ENCODE measurements at places on chromosomes 12 and 14.

GRCh38 chr14:87522575-87522974 lies 470.4 kb downstream of the GALC start:
- DNase-seq: no peak

DNA sequence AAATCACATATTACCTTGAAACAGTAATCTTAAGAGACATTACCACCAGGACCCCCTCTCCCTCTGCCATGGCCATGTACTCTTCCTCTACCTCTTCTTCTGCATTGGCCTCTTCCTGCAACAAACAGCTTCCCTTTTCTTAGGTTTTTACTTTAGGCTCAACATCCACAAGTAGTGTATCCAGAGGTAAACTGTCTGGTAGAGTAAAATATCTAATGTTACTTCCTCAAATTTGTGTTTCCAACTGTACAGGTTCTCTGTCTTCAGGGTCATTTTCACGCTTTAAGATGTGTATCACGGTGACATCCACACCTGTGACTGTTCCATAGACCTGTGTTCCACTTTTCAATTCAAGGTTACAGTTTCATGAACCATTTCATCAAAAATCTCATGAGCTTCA lies 13.4 kb downstream of the CDK17 start:
- DNase-seq: no peak

DNA sequence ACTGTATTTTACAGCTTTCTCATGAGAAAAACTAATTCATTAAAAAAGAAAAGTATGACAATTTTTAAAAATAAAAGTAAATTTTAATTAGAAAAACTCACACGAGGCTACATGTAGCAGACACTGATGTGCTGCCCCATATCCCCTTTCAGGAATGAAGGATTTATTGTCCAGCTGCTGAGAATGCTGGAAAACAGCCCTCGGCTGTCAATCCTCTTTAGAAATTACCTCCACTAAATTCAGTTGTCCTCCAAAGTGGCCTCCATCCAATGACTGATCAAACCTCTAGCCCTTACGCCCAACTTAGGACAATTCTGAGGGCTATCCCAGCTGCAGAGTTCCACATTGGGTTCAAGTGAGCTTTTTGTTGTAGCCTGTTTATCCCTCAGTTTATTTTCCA lies 29.8 kb upstream of the AP4S1 start:
- no peak for DNase-seq

DNA sequence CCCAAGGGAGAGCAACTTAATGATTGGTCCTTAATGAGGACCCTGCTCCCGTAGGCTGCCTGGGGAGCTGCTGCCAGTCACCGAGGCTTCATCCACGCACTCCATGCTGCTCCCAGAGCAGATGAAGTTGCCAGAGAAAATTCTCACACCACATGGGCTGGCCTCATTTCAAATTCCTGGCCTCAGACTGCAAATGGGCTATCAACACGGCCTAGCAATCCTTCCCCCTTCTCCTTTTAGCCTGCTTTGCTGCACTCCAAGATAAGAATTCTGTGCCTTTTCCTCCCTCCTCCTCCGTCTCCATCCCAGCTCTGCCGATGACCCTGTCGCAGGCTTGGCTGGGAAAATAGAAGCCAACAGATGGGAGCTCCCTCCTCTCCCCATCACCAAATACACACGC lies 10.8 kb upstream of the DGLUCY start:
- DNase-seq: no peak

DNA sequence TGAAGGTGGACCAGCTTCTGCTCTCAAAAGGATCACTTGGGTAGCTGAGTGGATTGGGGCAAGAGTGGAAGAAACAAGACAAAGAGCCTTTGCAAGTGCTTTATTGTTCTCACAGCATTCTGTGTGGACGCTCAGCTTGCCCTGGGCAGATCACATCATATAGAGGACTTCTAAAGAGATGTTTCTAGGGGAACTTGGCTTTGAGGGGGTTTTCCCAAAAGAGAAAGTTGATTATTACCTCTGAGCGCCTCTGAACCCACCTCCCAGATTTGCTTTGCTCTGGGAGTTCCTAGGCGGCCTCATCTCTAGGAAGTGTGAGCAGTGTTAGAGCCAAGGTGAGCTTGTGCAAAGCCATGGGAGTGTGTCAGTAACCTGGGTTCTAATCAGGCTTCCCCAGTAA lies 81.7 kb downstream of the RIN3 start:
- no peak for DNase-seq

GRCh38 chr12:97267594-97268202 lies 194.9 kb upstream of the RMST start:
- DNase-seq: no peak

DNA sequence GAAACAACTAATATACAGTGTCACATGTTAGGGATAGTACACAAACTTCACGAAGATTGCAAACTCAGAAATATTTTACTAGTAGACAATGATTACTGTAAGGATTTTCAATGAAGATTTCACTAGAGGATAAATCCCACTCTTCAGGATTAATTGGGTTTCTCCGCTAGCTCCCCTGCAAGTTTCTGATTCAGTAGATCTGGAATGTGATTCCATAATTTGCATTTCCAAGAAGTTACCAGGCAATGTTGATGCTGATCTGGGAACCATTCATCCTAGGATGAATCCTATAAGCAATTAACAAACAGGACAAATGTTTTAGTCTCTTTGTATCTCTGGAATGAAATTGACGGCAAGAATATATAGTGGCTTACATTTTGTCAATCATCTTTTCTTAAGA lies 272.4 kb downstream of the ALX1 start:
- DNase-seq: no peak

GRCh38 chr12:8080120-8080519 lies 2.0 kb upstream of the NECAP1 start:
- no peak for DNase-seq

- DNase-seq: no peak
These were observed 315 bp downstream of the ABCD2 start for GRCh38 chr12:39619316-39619659.

- DNase-seq: peak; percentile 100
These were observed at the start of gene C14orf119 for GRCh38 chr14:23095196-23096108. Gene C14orf119, plus strand, starts transcription at chr14:23095505. Its CDS starts 2,154 bp downstream, at chr14:23097659.

DNA sequence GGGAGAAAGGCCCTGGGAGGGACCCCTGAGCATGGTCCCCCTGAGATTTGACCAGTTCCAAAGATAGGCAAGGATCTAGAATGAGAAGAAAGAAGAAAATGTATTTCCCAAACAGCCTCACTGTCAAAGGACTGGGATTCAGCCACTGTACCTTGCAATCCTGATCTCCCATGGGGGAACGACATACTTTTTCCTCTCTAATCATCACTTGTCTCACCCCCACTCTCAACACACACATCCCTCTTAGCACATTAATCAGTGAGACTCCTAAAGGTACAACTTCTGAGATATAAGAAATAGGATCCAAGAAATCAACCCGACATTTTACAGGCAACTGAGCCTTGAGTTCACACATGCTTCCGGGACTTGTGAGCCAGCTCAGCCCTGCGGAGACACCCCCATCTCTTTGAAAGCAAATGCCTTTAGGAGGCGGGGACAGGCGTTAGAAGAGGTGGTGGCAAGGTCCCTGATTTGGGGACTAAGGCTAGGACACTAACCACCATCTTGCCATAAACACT lies 1.4 kb downstream of the MAP3K9 start:
- DNase-seq: no peak

DNA sequence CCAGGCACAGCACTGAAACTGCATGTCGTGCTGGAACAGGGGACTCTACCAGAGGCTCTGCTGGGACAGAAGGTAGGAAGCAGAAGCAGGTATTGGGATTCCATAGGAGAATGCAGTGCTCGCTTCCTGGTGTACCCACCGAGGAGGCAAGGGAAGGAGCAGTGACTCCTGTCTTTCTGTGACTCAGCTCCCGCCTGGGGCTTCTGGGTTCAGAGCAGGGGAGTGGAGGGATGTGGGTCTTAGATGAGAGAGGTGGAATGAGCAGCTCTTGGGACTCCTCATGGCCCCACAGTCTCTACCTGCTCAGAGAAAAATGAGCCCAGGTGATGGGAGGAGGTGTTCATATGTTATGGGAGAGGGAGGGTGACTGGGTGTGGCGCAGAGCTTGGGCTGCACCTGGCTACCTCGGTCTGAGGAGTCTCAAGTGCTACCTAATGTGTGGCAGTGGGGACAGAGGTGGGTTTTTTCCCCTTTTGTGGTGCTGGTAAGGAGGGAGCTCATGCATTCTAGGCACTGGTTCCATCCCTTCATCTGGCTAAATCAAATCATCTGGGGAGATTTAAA lies 26.3 kb downstream of the WNT5B start:
- no peak for DNase-seq

GRCh38 chr12:117686911-117687377 lies 281.8 kb downstream of the KSR2 start:
- DNase-seq: no peak

GRCh38 chr14:29927376-29928116 lies at the start of gene PRKD1:
Gene PRKD1, minus strand, starts transcription at chr14:29927847.
- peak; percentile 71 for DNase-seq

- DNase-seq: peak; percentile 59
These were observed 168.5 kb downstream of the RIMBP2 start for GRCh38 chr12:130547480-130548155.

DNA sequence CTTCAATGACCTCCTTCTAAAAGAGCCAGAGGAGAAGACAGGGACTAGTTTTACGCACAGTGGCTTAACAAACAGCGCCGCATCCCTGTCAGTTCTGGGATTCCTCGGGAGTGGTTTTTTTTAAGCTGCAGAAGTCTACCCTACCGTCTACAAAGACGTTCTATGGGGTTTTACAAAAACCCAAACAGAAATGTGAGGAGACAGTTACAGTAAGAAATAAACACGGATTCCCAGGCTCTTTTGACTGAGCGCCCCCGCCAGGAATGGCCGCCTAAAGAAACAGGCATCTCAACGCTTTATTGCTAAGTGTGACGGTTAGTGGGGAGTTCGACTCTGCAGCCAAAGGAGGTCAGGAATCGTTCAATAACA lies 484 bp downstream of the ALKBH1 start:
- peak; percentile 45 for DNase-seq

DNA sequence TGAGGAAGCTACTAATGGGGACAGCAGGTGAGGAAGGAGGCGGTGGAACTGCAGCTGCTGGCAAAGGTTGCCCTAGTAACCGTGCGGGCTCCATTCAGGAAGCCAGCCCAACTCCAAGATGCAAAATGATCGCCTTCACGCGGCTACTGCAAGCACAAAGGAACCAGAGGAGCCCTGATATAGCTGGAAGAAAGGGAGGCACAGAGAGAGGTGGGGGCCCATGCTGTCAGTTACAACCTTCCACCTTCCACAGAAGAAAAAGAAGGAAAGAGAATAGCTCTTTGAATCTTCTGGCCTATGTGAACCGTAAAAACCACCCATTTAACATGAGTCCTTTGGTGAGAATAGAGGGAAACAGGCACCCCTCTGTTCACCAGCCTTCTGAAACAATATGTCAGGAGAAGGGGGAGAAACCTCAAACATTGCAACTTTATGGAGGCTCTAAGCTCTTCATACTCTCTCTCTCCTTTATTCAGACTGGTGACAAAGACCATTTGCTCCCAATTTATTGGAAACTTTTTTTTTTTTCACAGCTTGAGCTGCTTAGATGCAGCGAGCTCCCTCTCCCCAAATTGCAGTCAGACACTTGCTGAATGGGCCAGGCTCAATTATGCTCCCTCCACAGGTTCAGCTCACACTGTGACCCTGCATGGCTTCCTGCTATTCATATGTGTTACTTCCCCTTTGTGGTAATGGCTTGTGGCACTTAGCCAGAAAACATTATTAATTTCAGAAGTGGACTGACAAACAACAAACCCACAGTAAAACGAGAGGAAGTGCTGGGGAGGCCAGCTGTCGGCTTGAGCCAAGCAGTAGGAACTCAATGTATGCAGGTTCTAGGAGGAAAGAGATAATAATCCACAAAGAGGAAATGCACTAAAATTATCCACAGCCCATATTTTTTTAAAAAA lies 6.2 kb downstream of the DUSP6 start:
- peak; percentile 61 for DNase-seq

DNA sequence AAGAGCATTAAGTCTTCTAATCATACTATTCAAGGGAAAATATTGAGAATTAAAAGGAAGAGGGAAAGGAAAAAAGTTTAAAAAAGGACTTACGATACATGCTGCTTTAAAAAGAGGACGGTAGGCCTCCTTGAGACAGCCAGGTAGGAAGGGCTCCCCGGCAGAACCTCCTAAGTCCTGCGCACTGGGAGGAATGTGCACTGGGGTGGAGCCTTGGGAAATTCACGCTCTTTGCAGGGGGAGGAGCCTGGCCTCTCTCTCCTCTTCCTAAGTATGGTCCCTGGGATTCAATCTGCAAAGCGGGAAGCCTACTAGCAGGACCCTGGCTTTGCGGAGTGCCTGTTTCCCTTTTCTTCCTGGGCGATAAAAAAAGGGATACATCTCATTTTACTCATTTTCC lies 553.0 kb downstream of the RPS29 start:
- no peak for DNase-seq

DNA sequence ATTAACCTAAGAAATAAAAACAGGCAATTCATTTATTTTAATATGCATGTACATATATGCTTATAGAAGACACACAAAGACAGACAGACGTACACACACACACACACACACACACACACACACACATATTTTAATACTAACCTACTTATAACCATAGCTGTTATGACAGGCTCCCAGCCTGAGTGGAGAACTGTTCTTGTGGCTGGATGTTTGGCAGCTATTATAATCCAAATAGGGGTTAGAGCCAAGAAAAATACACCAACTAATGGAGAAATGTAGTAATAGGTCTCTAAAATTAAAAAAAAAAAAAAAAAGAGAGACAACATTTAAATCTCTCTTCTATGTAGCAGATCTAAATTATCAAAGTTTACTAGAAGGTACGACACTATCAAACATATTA lies 91.8 kb downstream of the SLC41A2 start:
- DNase-seq: no peak

GRCh38 chr12:97159377-97159776 lies 252.3 kb downstream of the NEDD1 start:
- no peak for DNase-seq

DNA sequence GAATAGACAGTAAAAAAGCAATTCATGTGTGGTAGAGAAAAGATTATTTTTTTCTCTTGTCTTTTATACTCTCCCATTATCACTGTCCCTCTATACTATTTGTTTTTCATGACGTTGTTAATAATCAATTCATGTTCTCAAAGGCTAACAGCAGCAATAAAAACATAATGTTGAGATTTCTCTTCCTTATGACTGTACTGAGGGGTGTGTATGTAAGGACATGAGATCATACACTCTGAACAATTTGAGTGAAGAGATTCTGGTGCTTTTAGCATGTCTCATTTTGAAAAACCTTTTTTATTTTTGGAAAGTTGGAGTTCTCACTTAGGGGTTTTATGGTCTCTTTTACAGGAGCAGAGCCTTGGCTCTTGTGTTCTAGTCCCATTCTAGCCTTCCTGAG lies 3.8 kb upstream of the TSPAN8 start:
- DNase-seq: no peak
